ENCODE measurements at places on chromosomes 16 and 17.
A peak's percentile ranks its signal among the peaks of the same experiment; 100 is the strongest.

DNA sequence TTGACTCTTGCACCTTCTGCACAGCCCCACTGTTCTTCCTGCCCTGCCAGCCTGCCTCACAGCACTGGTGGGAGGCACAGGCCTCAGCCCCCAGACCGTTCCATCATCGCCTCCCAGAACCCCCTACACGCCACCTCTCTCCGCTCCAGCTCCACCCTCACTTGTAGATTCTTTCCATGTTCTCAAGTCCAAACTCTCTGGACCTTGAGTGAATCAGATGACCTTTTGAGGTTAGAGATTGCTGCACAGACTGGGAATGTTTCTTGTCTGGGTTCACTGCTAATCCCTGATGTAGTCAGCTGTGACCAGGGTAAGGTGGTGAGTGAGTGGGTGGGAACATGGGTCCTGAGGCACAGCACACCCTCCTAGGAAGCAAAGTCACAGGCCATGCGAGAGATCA lies 272.4 kb downstream of the IRF8 start:
- no peak for DNase-seq

GRCh38 chr17:47703191-47703591 lies 9.2 kb downstream of the TBKBP1 start:
- DNase-seq = no peak

DNA sequence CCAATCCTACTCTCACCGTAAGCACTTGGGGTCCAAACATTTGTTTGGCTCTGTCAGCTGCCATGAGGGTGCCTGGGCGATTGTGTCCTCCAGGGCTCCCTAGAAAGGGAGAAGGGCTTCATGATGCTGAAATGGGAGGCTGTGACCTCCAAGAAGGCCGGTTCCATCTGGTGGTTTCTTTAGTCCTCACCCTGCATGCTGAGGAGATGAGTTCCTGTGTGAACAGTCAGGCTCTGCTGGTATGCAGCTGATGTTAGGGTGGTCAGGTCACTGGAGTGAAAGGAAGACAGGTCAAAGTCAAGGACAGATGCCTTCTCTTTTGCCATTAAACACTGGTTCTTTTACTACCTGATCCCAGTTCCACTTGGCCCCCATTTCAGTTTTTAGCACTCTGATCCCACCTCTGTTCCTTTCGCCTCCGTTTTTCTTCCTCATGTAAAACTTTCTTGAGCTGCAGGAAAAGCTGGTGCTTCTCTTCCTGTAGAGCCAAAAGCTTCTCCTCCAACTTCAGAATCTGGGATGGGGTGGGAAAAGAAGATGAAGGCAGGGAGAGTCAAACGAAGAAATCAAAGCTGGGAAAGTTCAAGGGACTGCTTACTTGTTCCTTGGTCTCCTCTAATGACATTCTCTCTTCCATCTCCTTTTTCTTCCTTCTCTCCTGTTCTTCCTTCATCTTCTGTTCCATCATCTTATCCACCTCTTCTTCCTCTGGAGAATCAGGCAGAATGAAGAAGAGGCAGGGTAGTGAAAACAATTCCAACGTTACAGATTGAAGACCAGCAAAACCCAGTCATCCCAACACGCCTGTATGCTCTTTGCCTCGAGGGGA lies 1.1 kb downstream of the GPS2 start:
- no peak for DNase-seq

DNA sequence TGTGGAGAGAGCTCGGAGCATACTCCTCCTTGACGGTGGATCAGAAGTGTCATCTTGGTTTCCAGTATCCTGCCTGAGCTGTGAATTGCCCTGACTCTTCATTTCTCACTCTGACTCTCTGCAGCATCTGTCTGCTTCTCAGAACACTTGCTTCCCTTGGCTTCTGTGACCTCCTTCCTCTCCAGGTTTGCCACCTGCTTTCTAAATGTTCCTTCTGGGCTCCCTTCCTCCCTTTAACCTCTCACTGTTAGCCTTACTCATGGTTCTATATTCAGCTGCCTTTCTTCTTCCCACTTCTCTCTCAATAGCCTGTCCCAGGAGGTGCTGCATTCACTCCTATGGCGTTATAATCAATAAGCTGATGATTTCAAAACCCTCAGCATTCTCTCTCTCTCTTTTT lies 11.2 kb upstream of the PRKAR1A start:
- no peak for DNase-seq

DNA sequence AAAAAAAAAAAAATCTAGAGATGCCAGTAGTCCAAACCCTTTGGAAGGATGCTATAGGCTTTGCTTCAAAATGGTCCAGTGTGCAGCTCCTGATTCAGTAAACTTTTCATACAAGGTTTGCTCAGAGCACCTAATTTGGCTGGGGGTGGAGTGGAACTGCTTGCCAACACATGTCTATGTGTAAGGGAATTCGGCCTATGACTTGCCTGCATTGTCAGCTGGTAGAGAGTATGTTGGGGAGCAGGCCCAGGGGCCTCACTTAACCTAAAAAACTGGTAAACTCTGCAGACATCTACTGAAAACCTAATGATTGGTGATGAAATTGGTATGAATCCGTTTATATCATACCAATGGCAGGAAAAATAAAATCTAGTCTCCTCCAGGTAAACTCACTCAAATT lies 1.5 kb upstream of the MFSD6L start:
- no peak for DNase-seq

- DNase-seq = peak; percentile 74
Measured at GRCh38 chr17:80991645-80992076, at the start of gene CHMP6. Gene CHMP6, plus strand, starts transcription at chr17:80991841. Its CDS starts 78 bp downstream, at chr17:80991919.

- DNase-seq = peak; percentile 16
Measured at GRCh38 chr16:77223184-77223583, 24.0 kb downstream of the SYCE1L start.

GRCh38 chr16:23848958-23849357 lies 13.2 kb downstream of the PRKCB start:
- DNase-seq = no peak

DNA sequence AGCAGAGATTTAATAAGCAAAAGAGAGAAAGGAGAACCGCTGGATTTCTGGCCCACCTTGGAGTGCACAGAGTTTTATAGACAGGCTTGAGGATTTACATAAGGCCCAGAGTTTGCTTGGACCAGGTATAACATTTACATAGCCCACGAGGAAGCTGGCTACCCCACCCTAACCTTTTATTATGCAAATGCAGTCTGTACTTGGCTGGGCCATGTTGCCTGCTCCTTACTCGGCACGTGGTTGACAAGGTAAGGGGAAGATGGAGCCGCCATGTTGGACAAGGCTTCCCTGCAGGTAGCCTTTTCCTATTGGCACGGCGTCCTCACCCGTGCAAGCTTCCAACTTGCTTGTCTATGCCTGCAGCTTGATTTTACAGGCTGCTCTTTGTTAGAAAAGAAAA lies 35.2 kb upstream of the HS3ST3A1 start:
- no peak for DNase-seq

DNA sequence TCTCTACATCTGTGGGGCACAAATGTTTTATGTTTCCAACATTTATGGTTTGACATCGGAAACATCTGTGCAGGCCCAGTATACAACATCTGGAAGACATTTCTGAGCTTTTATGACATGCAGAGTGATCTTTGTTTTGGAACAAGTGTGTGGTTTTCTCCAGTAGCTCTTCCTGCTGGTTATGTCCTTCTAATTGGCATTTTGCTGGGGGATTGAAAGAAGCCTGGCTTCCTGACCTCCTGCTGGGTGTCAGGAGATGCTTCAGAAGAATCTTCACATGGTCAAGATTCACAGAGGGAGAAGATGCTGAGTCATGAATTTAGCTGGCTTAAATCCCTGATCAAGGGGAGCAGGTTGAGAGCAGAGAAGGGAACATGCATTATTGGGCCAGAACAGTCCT lies 279.5 kb upstream of the MYOCD start:
- no peak for DNase-seq

- no peak for DNase-seq
Measured at GRCh38 chr17:42547001-42547461, 5.7 kb upstream of the HSD17B1 start.

DNA sequence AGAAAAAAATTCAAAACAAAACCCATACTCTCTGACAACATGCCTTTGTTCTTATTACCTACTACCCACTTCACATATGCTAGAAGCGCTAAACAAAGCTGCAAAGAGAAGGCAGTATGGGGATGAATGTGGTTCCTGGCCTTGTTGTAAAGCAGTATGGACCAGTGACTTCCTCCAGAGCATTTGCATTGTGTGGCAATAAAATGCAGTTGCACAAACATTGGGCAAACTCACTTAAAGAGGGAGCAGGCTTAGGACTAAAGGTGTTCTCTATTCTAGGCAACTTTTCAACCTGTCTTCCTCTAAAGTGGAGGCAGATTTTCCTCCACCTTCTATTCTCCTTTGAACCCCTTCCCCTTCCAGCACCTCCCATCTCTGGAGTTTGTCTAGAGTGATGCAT lies 17.1 kb downstream of the TMIGD1 start:
- no peak for DNase-seq

- DNase-seq = no peak
Measured at GRCh38 chr17:57102122-57102521, 17.1 kb downstream of the AKAP1 start.

DNA sequence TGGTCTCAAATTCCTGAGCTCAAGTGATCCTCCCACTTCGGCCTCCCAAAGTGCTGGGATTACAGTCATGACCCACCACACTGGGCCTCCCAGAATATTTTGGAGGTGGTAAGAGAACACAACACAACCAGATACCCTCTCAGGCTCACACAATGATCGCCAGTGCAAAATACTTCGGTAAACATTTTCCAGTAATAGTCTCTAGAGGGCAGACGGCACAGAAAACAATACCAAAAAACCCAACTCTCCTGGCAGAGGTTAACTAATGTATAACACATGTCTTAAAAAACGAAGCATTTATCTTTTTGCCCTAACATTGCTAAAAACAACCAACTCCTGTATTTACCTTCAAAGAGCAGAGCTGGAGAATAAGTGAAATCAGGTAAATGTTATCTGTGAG lies 10.5 kb downstream of the NUFIP2 start:
- no peak for DNase-seq

DNA sequence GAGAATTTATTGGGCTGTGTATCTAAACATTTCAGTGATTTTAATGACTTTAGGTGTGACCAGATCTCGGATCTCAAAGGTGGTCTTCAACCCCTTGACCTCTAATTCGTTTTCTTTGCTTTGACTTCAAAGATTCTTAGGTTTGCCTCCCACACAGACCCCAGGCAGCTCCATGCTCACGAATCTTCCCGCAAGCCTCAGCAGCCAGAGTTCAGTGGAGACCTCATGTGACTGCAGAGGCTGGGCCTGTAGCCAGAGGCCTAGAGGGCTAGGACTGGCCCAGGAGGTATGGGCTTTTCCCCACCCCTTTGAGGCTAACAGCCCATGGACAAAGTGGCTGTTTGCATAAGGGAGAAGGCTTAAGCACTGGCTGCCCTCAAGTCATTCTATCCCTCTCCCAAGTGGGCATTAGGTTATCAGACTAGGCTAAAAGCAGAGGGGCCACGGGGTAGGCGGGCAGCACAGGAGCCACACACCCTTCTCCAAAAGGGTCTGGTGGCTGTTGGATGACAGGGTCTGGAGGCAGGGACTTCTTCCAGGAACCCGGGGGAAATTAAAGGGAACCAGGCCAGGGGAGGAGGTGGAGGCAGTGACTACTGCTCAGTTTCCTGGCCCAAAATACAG lies 3.0 kb downstream of the HIRIP3 start:
- DNase-seq = no peak

- DNase-seq = peak; percentile 34
Measured at GRCh38 chr17:44084131-44084538, 13.6 kb downstream of the G6PC3 start.

GRCh38 chr16:65876056-65876408 lies 490.5 kb upstream of the CDH5 start:
- DNase-seq = no peak

- no peak for DNase-seq
Measured at GRCh38 chr17:57899391-57899790, 49.5 kb upstream of the MRPS23 start.

- DNase-seq = peak; percentile 95
Measured at GRCh38 chr17:47720754-47721533, 12.1 kb upstream of the TBX21 start.

GRCh38 chr16:73610605-73611156 lies 562.8 kb upstream of the ZFHX3 start:
- no peak for DNase-seq

DNA sequence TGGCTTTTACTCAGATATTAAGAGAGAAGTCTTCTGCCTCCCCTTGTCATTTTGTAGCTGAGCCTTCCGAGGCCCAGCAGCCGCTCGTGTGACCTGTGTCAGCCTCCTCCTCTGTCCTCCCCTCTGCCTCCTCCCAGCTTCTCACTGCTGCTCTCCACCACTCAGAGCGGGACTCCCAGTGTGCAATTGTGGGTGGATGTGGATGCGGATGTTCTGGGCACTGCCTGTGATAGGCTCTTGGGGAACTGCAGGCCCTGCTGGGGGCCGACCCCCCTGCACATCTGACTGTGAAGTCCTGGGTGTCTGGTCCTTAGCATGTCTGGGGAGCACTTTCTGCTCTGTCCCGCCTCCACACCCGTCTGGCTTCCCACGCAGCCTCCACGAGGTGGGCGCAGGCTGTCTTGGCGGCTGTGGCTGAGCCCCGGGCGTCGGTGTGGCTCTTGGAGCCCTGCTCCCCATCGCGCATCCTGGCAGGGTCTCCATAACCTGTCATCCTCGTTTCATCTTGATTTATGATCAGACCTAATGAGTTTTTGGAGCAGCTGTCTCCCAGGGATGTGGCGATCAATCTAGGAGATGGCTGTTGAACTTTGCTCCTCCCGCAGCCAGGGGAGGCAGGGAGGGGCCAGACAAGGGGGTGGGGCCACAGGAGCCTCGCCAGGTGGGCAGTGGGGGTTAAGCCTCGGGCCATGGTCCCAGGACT lies 28.1 kb downstream of the GRIN2C start:
- no peak for DNase-seq

- no peak for DNase-seq
Measured at GRCh38 chr17:57370037-57370581, 113.8 kb downstream of the MSI2 start.

- no peak for DNase-seq
Measured at GRCh38 chr16:81564421-81564911, 119.9 kb downstream of the CMIP start.

GRCh38 chr16:24771779-24772157 lies 42.3 kb downstream of the TNRC6A start:
- DNase-seq = no peak

DNA sequence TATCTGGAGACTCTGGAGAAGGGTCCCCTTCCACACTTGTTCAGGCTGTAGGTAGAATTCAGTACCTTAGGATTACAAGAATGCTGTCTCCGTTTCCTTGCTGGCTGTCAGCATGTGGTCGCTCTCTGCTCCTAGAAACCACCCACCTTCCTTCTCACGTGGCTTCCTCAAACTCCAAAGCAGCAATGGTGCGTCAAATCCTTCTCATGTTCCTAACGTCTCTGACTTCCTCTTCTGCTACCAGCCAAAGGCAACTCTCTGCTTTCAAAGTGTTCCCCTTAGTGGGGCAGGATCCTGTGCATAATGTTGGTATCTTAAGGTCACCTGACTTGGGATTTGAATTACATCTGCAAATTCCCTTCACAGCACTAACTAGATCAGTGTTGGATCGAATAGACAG lies 30.9 kb upstream of the DYNLRB2 start:
- no peak for DNase-seq

DNA sequence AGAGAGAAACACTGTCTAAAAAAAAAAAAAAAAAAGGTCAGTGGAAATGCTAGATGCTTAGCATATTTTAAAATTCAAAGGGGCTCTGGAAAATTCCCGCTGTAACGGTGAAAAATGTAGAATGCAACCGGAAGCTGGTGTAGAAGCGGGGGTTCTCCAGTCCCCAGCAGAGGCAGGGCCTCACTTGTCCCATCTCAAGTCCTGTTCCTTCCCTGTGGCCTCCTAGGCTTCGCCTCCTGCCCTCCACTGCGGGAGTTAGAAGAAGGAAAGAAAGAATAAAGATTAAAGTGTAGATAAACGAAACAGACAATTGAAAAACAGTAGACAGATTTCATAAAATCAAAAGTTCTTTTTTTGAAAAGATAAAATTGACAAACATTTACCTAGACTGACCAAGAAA lies 14.8 kb upstream of the ZNF287 start:
- no peak for DNase-seq

GRCh38 chr17:36136036-36136435 lies 32.4 kb downstream of the CCL4 start:
- DNase-seq = no peak

All from activated T-cell treated with anti-CD3 and anti-CD28 coated beads for 48 hours (primary cell).